ENCODE measurements at places on chromosomes 1 and 21. TPM values are rescaled to one million over a fixed set of nuclear protein-coding genes. Genes with fewer than 3 reads are reported as not detected.

Gene CNKSR1
- total RNA-seq = 20.5 TPM

Gene LCE1D
- total RNA-seq = not detected

DNA sequence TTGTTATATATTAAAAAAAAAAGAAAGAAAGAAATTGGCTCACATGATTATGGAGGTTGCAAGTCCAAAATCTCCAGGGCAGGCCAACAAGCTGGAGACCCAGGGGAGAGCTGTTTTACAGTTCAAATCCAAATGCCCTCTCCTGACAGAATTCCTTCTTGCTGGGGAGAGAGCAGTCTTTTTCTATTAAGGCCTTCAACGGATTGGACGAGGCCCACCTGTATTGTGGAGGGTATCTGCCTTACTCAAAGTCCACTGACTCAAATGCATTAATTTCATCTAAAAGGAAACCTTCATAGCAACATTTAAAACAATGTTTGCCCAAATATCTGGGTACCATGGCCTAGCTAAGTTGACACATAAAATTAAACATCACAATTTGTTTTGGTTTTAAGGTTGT, 56.9 kb upstream of the TRIM67 start:
- no peak for DNase-seq
- H3K27me3 ChIP-seq = peaks cover 21% of the 10 kb centered on the region
- H3K4me1 ChIP-seq = 0 out of 2 replicates have a peak, but pooled peaks cover 3% of the 10 kb centered on the region
- no peak overlapping the region for H3K4me3 ChIP-seq
- no peaks in the 10 kb centered on the region for H3K36me3 ChIP-seq

DNA sequence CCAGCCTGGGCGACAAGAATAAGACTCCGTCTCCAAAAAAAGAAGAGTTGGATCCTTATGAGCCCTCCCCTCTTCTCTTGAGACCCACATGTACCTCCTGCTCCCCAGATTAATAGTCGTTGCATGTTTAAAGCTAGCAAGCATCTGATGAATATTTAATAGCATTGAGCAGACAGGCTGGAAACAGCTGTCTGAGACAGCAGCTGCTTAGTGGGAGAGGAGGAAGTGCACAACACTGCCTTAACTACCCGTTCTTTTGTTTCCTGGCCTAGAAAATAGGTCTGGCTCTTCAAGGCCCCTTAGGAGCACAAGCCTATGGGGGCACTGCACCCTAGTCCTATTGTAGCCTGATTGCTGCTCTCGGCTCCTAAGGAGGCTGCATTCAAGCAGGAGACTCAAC, 17.3 kb upstream of the TMEM39B start:
- peaks cover 74% of the 10 kb centered on the region for H3K36me3 ChIP-seq
- no peak overlapping the region for H3K4me3 ChIP-seq
- no peaks in the 10 kb centered on the region for H3K27me3 ChIP-seq
- no peak for DNase-seq

DNA sequence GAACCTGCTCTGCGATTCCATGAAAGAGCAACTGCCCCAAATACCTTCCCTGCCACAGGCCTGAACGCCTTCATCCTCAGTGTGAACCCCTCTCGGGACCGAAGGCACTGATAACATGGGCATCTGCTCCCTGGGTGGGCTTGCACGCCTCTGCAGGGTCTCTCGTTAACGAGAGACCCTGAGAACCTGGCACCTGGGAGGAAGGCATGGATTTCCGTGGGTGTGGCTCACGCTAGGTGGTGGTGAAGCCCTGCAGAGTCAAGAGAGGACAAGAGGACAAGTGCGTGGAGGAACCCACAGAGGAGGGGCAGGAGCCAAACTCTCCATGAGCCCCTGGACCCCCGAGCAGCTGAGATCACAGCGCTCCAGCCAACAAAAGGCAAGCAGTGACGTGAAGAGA, 26.8 kb upstream of the COL6A2 start:
- H3K27me3 ChIP-seq = no peaks in the 10 kb centered on the region
- H3K4me1 ChIP-seq = peaks cover 13% of the 10 kb centered on the region
- no peak overlapping the region for H3K4me3 ChIP-seq
- no peak overlapping the region for H3K27ac ChIP-seq
- H3K36me3 ChIP-seq = no peaks in the 10 kb centered on the region
- DNase-seq = no peak

DNA sequence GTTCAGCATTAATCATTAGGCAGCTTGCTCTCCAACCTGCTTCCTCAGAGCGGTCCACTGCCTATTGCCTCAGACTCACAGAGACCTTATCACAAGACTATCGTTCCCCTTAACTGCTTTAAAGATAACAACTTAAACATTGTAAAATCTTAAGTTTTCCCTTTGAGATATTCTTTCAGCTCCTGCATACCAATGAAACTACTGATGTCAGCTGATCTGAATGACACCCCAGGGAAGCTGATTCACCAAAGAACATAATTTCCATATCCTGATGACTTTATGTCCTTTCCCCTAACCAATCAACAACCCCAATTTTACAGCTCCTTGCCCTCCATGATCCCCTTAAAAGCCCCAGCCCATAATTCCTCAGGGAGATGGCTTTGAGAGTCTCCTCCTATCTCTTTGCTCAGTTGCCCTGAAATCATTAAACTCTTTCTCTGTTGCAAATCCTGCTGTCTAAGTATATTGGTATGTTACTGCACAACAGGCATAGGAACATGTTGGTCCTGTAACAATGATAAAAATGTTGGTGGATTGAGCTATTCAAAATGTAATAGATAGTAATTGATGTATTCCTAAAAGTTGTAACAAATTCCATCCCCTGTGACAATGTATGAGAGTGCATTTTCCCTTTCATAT, 621.4 kb upstream of the RGS18 start:
- no peaks in the 10 kb centered on the region for H3K27me3 ChIP-seq
- peaks cover 16% of the 10 kb centered on the region for H3K4me1 ChIP-seq
- H3K27ac ChIP-seq = no peak overlapping the region
- DNase-seq = no peak
- peaks cover 20% of the 10 kb centered on the region for H3K36me3 ChIP-seq

- H3K4me3 ChIP-seq = no peak overlapping the region
- H3K36me3 ChIP-seq = peaks cover 7% of the 10 kb centered on the region
- DNase-seq = no peak
- H3K27me3 ChIP-seq = no peaks in the 10 kb centered on the region
- no peak overlapping the region for H3K27ac ChIP-seq
Observed at GRCh38 chr1:107821340-107821739, 143.6 kb downstream of the VAV3 start.

DNA sequence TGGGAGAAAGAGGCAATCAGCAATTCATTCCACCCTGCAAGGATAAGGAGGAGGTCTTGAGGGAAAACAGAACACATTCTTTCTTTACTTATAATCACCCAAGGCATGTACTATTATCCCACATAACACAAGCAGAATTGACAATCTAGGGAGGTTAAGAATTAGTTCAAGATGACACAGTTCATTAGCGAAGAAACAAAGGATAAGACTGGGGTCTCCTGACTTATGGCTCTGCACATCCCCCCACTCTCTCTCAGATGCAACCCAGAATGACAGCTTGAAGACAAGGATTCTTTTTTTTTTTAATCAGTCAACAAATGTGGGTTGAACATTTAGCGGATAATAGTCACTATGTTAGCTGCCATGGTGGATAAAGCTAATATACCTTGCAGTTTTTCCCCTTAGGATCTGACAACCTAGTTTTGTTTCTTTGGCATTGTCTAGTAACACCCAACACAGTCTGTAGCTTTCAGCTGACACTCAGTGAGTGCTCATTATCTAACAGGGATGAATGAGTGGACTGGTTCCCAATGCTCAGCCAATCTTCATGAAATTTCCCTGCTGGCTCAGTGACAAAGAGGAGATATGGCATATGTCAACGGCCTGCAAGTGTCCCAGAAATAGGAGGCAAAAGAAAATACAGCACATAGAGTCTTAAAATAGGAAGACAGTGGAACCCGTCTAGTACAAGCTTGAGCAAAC, 35.1 kb downstream of the RXRG start:
- no peak overlapping the region for H3K27ac ChIP-seq
- H3K4me1 ChIP-seq = no peaks in the 10 kb centered on the region
- H3K4me3 ChIP-seq = no peak overlapping the region
- no peak for DNase-seq
- peaks cover 3% of the 10 kb centered on the region for H3K27me3 ChIP-seq
- H3K36me3 ChIP-seq = no peaks in the 10 kb centered on the region

GRCh38 chr1:224047538-224047937, 66.4 kb upstream of the FBXO28 start:
- H3K4me1 ChIP-seq = peaks cover 6% of the 10 kb centered on the region
- no peak overlapping the region for H3K27ac ChIP-seq
- no peak for DNase-seq
- H3K36me3 ChIP-seq = no peaks in the 10 kb centered on the region

Data from WTC11 (cell line).